Activated naive CD8-positive, alpha-beta T cell treated with anti-CD3 and anti-CD28 coated beads, Interleukin-2, amount 50 U/mL, for 16 hours (primary cell): ENCODE measurements at places on chromosomes 11 and 22.
A peak's percentile ranks its signal among the peaks of the same experiment; 100 is the strongest.

GRCh38 chr11:78832226-78832947 is 257.7 kb upstream of the NARS2 start:
- DNase-seq: no peak

DNA sequence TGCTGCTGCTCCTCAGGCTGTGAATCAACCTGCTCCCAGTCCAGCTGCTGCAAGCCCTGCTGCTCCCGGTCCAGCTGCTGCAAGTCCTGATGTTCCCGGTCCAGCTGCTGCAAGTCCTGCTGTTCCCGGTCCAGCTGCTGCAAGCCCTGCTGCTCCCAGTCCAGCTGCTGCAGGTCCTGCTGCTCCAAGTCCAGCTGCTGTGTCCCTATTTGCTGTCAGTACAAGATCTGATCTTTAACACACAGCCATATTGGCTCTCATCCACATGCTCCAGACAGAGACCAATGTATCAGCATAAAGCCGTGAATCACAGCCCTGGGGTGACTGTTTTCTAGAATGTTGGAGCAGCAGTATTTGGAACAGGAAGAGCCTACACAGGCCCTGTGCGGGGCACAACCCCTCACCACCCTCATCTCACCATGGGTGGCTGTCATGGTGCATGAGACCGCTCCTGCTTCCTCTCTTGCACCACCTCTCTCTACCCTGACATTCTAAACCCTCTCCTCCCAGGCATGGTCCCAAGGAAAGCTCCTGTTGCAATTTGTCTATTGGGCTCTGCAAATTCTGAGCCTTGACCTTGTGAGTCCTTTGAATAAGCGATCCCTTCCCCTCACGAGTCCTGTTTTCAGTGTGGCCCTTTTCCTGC is 3.5 kb downstream of the KRTAP5-10 start:
- no peak for DNase-seq

- no peak for DNase-seq
Observed at GRCh38 chr22:39431821-39432251, 25.0 kb upstream of the MGAT3 start.

GRCh38 chr11:70861559-70861958 is 390.8 kb downstream of the SHANK2 start:
- DNase-seq: no peak

DNA sequence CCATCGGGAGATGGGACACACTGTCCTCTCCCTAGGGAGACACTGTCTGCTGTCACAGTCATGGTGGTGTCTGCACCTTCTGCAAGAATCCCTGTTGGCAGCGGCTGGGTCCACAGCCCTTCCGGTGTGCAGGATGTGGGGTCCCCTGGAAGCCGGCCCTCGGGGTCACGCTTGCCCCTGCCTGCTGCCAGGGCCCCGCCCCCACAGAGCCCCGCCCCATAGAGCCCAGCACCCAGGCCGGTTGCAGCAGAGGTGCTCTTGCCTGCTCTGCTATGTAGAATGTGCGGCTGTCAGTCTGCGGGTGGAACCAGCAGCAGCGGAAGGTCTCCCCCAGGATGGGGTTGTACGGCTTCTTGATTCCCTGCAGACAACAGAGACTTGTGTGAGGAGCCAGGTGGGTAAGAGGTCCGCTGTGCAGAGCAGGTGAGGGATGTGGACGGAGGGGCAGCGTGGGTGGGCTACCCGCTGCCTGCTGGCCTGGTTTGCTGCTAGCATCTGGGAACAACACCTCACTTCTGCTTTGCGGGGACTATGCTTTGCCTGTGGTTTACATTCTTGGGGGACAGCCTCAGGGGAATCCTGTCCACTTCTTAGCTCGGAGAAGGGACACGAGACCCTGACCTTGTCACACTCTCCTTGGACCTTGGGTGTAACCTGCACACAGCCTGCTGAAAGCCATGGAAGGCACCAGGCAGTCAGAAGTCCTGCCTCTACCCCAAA is 44.9 kb upstream of the CARS1 start:
- no peak for DNase-seq

- no peak for DNase-seq
Observed at GRCh38 chr11:121221496-121222200, 70.9 kb upstream of the SC5D start.

DNA sequence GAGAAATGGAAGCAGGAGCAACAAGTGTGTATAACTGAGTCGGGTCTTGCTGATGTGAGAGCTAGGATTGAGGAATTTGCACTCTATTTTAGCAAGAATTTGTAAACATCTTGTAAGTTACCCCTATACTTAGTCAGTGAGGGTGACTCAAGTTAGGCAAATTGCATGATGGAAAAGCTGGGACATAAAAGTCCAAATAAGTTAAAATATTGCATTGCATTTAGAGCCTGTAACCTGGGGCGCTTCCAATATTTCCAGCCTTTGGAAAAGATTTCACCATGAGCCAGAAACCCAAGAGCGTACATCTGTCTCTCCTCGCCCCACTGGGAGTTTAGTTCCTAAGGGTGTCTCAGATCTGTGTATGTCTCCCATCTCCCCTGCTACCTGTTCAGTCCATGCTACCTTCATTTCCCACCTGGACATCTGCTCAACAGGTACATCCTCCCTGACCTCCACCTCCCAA is 37.0 kb upstream of the ACCSL start:
- no peak for DNase-seq

GRCh38 chr11:2129699-2130366 is 9.4 kb downstream of the IGF2 start:
- no peak for DNase-seq

GRCh38 chr11:118198370-118198769 is 21.9 kb upstream of the SCN2B start:
- peak; percentile 64 for DNase-seq

DNA sequence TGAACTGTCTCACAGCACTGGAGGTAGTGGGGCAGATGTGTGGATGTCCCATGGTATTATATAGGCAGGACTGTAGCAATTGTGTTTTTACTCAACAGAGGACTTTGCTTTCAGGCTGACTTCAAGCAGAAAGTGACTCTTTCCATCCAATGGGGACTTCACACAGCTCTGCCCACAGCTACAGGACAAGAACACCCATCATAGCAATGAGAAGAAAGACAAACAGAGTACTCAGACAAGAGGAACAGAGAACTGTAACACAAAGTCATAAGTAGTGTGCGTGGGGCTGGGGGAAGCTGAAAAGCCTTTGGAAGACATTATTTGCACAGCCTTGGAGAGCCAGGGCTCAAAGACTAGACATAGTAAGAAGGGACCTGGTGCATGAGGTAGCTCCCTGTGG is 70.3 kb downstream of the CCDC81 start:
- no peak for DNase-seq

DNA sequence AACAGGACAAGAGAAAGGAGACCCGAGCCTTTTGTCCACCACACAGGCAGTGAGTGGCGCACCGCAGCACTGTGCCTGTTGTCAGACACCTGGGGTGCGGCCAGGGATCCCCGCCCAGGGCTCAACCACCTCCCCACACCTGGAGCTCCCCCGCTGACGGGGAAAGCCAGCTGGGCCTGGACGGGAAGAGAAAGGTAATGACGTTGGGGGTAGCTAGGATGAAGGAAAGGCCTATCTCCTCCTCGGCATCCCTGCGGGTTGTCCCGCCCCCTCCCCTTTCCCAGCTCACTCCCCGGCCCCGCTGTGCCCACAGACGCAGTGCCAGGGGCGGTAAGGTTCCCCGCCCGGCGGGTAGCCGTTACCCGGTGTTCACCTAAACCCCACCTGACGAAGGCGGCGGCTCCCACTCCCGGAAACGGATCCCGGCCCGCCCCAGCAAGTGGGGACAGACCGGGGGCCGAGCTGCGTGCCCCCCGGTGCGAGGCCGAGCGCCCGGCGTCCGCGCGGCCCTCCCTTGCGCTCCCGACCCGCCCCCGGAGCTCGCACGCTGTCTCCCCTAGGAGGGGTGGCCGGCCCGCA is 495 bp downstream of the HYOU1 start:
- DNase-seq: peak; percentile 6

DNA sequence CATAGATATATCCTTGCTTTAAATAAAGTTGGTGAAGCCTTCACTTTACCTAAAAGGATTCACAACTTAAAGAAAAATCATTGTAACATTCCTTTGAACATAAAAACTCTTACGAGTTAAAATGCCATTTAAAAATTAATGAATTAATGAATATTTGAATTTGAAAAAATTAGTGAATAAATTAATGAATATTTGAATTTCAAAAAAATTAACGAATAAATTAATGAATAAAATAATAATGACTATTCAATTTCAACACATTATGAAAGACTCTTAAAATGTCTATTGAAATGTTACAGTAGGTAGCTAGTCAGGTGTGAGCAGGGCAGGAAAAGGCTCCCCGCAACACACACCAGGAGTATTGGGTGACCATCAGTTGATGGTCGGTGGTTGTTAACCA is 22.9 kb downstream of the ARHGAP20 start:
- DNase-seq: no peak

DNA sequence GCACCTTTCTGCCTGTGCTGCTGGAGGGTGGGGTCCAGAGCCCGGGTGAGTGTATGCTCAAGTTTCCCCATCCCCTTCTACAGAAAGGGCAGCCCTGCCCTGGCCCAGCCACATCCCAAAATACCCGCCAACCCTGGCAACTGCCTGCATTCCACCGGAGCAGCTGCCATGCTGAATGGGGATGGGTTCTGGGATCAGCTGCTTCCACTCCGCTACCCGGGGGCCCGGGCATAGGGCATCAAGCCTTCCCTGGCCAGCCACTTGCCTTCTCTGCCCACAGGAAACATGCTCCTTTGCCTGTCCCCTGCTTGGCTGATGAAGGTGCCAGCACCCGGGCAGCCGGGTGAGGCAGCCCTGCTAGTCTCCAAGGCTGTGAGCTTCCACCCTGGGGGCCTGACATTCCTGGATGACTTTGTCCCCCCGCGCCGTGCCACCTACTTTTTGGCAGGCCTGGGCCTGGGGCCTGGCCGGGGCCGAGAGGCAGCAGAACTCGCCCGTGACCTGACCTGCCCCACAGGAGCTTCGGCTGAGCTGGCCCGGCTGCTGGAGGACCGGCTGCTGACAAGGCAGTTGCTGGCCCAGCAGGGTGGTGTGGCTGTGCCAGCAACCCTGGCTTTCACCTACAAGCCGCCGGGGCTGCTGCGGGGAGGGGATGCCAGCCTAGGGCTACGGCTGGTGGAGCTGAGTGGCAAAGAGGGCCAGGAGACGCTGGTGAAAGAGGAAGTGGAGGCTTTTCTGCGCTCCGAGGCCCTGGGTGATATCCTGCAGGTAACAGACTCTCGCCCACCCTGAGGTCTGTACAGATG is 3.2 kb downstream of the CARNS1 start:
- DNase-seq: no peak

- DNase-seq: no peak
Observed at GRCh38 chr11:50174975-50175374, 142.3 kb downstream of the OR4C45 start.

DNA sequence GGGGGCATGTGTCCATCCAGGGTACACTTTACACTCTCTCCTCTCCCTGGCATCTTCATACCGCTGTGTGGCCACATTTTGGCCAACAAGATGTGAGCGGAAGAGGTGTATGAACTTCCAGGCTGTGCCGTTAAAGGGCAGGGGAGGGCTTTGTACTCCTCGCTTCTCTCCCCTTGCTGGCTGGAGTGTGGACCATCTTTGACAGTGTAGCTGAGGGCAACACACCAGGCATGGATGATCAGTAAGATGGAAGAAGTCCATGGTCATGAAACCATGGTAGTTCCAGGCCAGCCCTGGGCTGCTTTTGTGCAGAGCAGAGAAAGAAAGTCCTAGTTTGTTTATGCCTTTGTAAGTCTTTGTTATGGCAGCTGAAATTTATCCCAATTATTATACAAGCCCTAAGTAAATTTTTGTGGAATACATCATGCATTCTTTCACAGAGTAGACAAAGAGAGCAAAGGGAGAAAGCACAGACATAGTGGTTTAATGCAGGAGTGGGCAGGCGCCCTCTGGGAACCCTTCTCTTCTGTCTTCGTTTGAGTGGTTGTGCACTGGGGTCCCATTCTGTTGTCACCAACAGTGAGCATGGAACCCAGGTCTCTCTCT is 70.4 kb downstream of the FBXO7 start:
- no peak for DNase-seq

GRCh38 chr11:47659276-47659675 is 16.9 kb upstream of the MTCH2 start:
- no peak for DNase-seq

GRCh38 chr11:71139516-71140205 is 112.7 kb downstream of the SHANK2 start:
- DNase-seq: no peak

DNA sequence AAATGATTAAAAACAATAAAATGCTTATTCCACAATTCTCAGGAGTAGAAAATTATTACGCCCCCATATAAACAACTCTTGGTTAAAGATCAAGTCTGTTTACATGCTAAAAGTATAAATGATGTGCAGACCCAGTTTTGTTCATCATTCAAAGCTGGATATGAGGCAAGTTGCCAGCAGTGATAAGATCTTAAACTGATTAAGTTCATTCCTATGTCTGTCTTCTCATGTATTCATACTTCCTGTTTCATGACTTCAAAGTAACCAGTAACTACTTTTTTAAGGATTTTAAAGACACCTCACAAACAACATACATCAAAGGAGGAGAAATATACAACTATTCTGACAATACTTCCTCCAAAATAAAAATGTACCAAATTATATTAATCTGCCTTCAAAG is 55.0 kb upstream of the ARHGAP32 start:
- no peak for DNase-seq

DNA sequence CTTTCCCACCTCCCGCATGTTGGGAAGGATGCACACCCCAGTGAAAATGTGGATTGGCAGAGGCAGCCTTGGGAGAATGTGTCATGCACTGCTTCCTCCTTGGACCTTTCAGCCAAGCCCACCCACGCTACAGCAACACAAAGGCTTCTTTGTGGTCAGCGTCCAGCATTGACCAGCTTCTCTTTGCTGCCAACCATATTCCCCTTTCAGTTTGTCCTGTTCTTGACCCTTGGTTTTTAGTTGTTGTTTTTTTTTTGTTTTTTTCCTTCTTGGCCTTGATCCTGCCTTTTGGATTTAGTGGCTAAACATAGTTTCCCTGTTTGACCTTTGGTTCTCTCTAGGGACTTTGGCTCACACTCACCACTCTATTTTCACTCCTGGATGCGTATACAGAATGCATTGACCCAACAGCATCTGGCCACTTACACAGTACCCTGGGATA is 573.6 kb downstream of the INSC start:
- no peak for DNase-seq

DNA sequence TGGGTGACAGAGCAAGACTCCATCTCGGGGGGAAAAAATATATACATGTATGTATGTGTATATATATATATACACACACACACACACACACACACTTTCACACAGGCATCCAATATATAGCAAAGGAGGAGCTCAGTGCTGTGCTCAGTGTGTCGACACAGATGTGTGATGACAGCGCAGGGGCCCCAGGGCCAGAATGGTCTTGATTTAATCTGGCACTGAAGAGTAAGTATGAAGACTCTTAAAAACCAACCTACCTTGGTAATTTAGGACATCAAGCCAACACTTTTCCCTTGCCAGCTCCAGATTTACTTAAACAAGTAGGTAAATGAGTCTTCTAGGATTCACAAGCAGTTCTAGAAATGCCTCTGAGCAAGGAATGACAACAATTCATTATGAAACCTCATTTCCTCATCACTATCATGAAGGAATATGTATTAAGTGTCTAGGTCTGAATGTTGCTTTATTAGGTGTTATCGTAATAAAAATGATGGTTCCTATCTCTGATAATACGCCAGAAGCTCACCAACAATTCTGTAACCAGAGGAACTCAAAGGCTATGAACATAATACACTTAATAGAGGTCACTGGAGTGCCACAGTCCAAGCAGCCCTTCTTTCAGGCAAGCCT is 71.5 kb downstream of the SGSM3 start:
- DNase-seq: no peak
